ENCODE measurements at places on chromosomes 16 and 17.

- DNase-seq: no peak
These were observed 10.3 kb downstream of the UBALD1 start for GRCh38 chr16:4604401-4604800.

GRCh38 chr17:33695431-33695830, 402.3 kb upstream of the ASIC2 start:
- DNase-seq: no peak

DNA sequence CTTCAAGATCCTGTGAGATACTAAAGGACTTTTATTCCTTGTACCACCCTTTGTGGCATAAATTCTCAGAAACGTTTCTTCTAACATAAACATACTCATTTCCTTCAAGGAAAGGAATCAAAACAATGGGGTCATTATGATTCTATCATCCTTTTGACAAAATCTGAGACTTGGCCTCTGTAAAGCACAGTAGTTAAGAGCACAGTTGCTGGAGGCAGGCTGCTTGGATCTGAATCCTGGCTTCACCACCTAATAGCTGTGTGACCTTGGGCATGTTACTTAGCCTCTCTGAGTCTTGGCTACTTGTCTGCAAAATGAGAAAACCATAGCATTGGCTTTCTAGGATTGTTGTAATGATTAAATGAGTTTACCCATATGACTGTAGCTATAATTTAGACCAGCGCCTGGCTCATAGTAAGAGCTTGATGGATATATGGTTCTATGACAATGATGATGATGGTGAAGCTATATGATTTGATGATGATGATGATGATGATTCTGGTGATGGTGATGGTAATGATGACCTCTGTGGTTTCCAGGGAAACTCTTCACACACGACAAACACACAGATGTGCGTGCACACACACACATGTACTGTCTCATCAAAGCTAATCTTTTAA, 6.1 kb upstream of the KRT31 start:
- DNase-seq: no peak

DNA sequence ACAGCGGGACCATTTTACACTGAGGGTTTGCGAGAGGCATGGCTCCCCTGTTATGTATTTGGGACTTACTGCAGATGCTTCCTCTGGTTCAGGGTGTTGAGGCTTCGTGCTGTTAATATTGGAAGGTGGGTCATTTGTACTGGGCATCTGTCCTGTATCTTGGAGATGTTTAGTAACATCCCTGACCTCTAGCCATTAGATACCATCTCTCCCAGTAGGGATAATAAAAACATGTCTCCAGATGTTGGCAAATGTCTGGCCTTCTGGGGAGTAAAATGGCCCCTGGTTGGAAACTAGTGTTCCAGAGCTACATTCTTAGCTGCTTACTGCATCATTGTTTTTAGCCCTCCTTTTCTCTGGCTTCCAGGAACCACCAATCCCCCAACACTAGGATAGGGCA, 388.0 kb downstream of the WWOX start:
- no peak for DNase-seq

DNA sequence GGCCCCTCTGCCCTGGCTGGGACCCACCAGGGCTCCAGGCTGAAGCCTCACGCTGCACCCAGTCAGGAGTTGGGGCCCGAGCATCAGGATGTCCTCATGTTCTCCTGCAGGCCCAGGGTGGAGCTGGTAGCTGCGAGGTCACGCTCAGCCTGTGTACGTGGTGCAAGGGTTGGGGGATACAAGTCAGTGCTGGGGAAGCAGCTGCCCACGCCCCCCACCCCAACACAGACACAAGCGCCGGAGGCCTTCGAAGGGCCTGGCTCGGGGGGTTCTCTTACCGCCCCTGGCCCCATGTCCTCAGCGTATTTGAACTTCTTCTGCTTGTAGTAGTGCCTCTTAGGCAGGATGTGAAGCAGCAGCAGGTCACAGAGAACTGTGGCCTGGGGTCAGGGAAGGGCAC, 4.9 kb upstream of the CAMKK1 start:
- DNase-seq: no peak

Data from 8988T (cell line).